ENCODE measurements at places on chromosomes 1 and 21. TPM values are rescaled to one million over a fixed set of nuclear protein-coding genes. Genes with fewer than 3 reads are reported as not detected.

The CCDC28B gene
- polyA plus RNA-seq, result 3.7 TPM

The CFHR2 gene
- polyA plus RNA-seq, result not detected

The DMBX1 gene
- polyA plus RNA-seq, result not detected

The RIMS3 gene
- 0.15 TPM for polyA plus RNA-seq

The CRYBG2 gene
- polyA plus RNA-seq, result not detected

The IRF6 gene
- polyA plus RNA-seq, result 0.21 TPM

The OR10K1 gene
- not detected for polyA plus RNA-seq

GRCh38 chr1:9822897-9823692, 670 bp downstream of the CLSTN1 start:
- peak; percentile 17 for DNase-seq

- DNase-seq, result no peak
Measured at GRCh38 chr21:23887725-23888306, 1719.5 kb downstream of the MRPL39 start.

DNA sequence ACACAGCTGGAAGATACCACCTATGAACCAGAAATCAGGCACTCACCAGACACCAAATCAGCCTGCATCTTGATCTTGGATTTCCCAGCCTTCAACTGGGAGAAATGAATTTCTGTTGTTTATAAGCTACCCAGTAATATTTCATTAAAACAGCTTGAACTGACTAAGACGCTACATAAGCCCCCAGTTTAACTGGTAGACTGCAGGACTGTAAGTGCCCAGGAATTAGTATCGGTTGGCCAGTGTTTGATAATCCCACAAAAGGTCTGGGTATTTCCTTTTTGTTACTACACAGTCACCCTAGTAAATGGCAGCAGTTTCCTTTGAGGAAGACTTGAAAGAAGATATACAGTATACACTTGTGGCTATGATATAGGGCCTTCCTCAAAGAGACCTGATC, 7.3 kb upstream of the SLC35D1 start:
- DNase-seq, result no peak

DNA sequence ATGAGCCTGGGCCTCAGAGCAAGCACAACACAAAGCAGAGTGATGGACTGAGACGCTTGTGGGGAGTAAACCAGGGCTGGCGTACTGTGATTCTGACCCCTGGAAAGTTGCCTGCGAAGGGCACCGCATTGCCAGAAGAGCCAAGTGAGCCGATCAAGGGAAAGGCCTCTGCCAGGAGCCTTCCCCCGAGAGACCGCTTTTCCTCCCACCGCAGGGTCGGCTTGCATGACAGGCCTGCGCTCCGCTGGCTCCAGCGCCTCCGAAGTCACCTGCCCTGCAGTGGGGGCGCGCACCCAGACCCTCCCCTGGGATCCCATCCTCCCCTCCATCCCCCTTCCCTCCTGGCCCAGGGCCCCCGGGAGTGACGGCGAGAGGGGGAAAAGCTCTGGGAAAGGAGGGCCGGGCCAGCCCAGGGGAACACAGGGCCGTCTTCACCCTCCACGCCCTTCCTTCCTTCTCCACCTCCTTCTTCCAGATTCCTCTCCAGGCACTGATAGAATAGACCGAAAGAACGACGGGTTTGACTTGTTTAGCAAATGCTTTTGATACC, 165.0 kb downstream of the TRIM33 start:
- DNase-seq, result no peak

DNA sequence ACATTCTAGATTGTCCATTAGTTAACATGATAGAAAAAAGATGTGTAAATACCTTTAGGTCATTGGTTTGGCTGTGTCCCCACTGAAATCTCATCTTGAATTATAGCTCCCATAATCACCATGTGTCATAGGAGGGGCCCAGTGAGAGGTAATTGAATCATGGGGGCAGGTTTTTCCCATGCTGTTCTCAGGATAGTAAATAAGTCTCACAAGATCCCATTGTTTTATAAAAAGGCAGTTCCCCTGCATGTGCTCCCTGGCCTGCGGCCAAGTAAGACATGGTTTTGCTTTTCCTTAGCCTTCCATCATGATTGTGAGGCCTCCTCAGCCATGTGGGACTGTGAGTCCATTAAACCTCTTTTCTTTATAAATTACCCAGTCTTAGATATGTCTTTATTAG, 32.5 kb upstream of the SLC44A5 start:
- no peak for DNase-seq

DNA sequence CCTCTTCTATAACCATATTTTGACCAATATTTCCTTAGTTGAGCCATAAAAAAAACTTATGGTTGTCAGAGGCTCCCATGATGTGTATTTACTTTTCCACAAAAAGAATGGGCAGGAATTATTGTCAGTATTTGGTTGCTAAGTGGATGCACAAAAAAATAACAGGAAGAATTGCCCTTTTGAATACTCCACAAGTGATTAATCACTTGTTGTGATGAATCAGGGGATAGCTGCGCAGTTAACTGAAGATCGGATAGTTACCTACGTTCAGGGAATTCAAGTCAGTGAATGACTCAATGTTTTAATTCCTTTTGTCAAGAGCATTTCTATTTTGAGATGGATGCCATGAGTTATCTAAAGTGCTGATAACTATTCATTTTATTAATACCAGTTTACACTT, 785.2 kb upstream of the B3GALT2 start:
- no peak for DNase-seq

GRCh38 chr1:118258975-118259374, 73.9 kb upstream of the SPAG17 start:
- DNase-seq, result no peak

- DNase-seq, result no peak
Measured at GRCh38 chr1:26768755-26769154, 19.0 kb upstream of the PIGV start.

DNA sequence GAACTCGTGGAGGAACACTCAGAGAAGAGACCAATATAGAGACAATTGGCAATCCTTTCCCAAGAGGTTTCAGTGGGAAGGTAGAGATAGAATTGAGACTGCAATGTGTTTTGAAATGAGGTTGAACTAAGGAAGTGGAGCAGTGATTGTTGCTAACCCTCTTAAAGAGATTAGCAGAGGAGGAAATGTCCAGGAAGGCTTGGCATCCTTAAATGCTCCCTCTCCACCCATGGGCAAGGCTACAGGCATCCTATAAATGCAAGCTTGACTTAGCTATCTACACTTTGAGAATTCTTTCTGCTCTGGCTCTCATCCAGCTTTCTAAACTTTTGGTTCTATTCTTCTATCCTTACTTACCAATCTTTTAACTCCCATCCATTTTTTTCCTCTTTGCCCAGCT, 30.3 kb upstream of the XPR1 start:
- DNase-seq, result no peak

- DNase-seq, result no peak
Measured at GRCh38 chr21:35963920-35964451, 96.3 kb downstream of the SETD4 start.

DNA sequence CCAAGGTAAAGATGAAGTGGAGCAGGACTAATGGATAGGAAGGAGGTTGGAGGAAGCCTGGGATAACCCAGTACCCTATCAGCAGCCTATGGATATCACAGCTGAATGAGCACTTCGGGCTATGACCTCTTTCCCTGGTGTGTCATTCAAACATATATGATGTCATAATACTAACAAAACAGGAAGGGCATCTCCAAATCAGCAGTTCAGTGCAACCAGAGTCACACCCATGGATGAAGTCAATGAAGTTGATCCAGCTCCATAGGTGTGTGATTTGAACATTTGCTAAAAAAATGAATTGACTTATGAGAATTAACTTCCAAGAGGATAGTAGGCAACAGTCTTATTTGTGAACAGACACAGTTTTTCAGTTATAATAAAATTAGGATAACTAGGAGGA, 1.7 kb upstream of the C1orf116 start:
- no peak for DNase-seq

DNA sequence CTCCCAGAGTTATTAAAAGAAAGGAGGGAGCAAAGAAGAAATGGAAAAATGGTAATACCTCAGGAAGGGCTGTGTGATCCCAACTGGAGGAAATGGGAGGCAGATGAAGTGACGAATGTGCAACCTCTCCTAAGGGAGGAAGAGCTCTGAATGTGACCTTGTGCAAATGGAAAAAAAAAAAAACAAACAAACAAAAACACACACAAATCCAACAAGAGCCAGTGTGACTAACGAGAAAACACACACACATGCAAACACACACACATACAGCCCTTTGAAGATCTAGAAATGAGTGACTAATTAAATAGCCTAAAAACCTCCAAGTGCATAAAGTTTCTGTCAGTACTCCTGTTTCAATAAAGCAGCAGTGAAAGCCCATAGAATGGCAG, 49.0 kb downstream of the CCN1 start:
- no peak for DNase-seq

GRCh38 chr1:67802565-67802964, 30.7 kb downstream of the GNG12 start:
- no peak for DNase-seq

DNA sequence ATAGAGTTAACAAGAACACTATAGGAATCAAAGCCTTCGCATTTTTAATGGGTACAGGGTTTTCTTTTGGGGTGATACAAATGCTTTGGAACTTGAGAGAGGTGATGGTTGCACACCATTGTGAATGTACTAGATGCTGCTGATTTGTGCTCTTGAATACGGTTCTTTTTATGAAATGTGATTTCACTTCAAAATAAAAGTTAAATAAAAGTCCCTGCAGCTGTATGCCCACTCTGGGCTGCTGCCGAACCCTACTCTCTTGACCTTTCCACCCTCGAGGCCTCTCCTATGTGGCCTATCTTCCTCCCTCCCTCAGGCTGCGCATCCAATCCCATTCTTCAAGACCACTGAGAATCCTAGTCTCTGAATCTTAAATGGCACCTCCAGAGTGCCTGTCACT, 168.5 kb upstream of the AJAP1 start:
- no peak for DNase-seq

- DNase-seq, result no peak
Measured at GRCh38 chr1:150121236-150121862, 28.4 kb upstream of the PLEKHO1 start.

- DNase-seq, result no peak
Measured at GRCh38 chr1:92623187-92623778, 136.6 kb upstream of the GFI1 start.

DNA sequence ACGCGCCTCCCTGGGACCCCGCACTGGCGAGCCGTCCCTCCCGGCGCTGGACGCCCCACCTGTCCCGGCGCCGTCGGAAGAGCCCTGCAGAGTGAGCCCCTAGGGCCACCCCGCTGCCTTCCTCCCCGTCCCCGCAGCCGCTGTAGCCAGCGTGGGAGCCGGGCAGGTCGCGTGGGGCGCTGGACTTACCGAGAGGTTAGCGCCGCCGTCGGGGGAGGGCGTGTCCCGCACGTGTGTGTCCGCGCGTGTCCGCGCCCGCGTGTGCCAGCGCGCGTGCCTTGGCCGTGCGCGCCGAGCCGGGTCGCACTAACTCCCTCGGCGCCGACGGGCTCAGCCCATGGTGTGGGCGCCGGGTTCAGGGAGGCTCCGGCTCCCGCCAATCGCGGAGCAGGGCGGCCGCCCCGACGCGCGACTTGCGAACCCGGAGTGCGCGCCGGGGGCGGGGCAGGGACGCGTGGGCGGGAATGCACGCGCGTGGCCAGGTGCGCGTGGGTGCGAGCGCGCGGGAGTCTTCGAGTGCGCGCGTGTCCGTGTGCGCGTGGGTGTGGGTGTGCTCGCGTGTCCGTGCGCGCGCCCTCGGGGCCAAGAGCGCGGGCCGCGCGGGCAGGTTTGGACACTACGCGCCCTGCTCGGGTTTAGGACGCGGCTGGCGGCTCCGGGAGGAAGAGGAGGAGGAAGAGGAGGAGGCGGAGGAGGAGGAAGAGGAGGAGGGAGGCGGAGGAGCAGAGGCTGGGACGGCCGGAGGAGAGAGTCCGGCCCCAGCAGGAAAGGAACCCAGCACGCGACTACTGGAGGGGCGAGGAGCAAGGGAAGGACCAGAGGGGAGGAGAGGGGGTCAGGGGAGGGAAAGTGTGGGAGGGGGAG, 145.2 kb upstream of the ETS2 start:
- DNase-seq, result peak; percentile 22

DNA sequence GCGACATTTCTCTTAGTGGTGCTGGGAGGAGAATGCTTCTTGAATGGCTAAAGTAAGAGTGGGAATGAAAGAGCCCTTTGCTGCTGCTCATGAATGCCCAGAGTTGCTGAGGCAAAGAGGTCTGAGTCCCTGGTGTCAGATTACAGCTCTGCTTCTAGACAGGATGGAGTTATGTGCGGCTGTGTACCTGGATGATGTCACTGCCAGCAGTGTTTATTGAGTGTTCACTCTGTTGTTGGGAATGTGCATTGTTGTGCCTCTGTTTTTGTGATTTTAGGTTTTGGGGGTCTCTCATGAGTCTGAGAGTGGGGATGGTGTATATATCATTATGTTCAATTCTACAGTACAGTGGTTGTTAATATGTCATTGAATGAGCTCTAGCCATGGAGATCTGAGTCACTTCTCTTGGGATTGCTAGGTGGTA, 2.7 kb downstream of the CDC14A start:
- no peak for DNase-seq

- no peak for DNase-seq
Measured at GRCh38 chr1:207156826-207157225, 52.8 kb downstream of the C4BPA start.

DNA sequence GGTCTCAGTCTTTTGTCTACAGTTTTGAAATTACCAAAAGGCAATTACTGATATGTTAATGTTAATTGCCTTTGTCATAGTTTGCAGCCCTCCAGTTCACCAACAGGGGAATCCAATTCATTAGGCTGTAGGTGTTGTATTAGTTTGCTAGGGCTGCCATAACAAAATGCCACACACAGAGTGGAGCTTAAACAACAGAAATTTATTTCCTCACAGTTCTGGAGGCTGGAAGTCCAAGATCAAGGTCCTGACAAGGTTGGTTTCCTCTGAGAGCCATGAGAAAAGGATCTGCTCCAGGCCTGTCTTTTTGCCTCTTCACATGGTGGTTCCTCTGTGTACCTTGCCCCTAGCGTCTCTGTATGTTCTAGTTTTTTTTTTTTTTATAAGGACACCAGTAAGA, 1.3 kb downstream of the RTCA start:
- DNase-seq, result no peak

DNA sequence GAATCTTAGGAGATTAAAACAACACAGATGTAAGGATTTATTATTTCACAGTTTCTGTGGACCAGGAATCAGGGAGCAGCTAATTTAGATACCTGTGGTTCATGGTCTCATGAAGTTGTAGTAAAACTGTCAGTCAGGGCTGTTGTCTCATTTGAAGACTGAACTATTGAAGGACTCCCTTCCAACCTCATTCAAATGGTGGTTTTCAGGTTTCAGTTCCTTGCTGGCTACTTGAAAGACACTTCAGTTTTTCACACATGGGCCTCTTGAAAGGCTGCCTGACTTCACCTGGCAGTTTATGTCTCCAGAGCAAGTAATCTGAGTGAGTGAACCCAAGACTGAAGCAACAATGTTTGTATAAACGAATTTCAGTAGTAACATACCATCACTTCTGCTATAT, 915.9 kb downstream of the PLA2G4A start:
- DNase-seq, result no peak
